ENCODE measurements at places on chromosomes 7 and 10.

DNA sequence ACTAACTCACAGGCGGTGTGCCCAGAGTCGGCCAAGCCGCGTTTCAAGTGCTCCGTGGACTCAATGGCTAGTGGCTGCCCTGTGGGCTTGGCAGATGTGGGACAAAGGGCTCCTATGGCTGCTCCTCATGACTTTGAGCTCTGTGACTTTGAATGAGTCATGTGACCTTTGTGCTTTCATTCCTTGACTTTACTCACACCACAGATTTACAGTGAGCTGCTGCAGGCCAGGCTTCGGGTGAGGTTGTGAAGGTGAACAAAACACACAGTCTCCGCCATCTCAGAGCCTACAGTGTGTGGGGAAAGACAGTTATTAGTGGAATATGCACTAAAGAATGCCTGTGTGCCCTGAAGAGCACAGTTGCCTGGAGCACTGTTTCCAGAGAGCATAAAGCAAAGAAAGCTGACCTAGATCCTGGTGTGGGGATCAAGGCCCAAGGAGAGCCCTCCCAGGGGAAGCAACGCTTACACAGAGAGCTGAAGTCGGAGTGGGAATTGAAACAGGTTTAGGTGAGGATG, 29.7 kb upstream of the PLEKHA1 start:
- no peak for DNase-seq

DNA sequence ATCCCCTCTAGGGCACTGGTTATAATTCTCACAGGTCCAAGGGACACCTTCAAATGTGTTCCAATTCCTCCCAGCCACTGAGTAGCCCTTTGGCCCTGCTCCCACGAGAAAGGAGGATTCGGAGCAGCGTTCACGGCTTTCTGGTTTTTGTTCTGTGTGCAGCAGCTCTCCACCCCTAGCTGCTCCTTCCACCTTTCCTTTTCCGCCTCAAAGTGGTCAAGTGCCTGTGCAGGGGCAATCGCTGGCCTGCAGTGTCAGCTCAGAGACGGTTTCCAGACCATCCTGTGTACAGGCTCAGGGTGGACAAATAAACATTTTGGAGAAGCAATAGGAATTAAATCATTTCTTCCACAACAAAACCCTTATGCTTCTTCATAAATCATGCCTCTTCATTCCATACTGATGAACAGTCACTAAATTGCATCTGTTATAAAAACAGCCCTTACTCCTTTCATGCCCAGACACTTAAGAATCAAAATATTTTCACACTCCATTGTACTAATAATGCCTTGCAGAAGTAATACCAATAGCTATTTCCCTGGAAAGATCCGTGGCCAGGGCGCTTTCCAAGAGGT, 1.1 kb downstream of the KIAA1549 start:
- no peak for DNase-seq

DNA sequence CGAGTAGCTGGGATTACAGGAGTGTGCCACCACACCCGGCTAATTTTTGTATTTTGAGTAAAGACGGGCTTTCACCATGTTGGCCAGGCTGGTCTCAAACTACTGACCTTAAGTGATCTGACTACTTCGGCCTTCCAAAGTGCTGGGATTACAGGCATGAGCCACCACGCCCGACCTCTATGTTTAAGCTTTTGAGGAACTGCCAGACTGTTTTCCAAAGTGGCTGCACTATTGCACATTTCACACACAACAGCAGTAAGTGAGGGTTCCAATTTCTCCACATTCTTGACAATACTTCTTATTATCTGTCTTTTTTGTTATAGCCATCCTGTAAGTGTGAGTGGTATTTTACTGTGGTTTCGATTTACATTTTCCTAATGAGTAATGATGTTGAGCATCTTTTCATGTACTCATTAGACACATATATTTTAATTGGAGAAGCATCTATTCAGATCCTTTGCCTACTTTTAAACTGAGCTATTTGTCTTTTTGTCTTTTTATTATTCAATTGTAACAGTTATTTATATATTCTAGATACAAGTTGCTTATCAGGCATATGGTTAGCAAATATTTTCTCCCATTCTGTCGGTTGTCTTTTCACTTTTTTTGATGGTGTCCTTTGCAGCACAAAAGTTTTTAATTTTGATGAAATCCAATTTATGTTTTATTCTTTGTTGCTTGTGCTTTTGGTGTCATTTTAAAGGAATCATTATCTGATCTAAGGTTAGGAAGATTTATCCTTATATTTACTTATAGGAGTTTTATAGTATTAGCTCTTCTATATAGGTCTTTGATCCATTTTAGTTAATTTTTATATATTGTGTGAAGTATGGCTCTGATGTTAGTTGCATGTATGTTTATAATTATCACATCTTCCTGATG, 12.8 kb upstream of the IRF5 start:
- no peak for DNase-seq

DNA sequence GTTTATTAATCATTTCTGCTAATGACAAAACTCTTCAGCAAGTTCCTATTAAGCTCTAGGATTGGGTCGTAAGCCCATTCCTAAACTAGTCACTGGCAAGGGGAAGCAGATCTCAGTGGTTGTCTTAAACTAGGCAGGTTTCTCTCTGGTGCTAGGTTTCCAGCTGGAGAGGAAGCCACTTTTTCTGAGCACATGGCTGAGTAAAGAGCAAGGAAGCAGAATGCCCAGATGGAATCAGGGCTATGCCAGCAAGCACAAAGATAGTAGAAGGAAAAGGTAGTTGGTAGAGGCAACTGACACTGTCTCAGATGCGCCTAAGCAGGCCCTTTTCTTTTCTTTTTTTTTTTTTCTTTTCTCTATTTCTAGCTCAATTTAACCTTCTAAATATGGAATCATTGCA, 224.9 kb downstream of the EXOC4 start:
- no peak for DNase-seq

- DNase-seq: no peak
Observed at GRCh38 chr10:29055101-29055500, 233.8 kb upstream of the LYZL1 start.

GRCh38 chr10:6796231-6796630, 216.2 kb upstream of the PRKCQ start:
- DNase-seq: no peak

DNA sequence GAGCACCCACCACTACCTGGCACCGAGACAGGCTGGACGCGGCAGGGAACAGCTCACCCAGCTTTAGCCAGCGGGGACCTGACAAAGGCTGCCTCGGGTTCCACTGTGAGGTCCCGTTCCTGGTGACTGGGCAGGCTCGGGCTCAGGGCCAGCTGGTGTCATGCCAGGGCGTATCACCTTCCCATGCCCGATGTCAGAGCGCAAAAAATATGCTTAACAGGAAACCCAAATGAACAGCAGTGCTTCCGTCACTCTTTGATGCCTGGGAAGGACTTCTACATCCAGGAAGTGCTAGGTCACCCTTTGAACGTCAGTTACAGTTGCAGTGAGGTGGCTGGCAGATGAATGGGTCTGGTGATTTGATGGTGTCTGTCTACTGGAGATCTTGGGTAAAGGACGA, 106.0 kb downstream of the ADARB2 start:
- DNase-seq: no peak

DNA sequence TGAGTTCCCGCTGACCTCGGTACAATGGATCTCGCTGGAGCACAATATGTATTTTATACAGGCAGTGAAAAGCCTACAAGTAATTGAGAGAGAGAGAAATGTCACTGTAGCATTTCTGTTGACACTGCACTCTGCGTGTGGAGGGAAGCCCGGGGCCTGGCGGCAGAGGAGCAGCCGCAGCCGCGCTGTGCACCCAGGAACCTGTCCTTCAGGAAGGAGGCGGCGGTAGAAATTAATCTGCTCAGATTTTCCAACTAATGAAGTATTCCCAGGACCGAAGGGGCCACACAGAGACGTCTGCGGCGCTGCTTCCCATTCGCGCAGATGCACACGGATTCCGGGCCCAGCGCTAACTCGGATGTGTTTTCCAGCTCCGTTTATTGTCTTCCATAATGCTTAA, 170.1 kb downstream of the EBF3 start:
- no peak for DNase-seq

- DNase-seq: no peak
Observed at GRCh38 chr10:88439932-88440331, 143.2 kb downstream of the RNLS start.

GRCh38 chr7:80676404-80676803, 38.0 kb downstream of the CD36 start:
- DNase-seq: no peak

DNA sequence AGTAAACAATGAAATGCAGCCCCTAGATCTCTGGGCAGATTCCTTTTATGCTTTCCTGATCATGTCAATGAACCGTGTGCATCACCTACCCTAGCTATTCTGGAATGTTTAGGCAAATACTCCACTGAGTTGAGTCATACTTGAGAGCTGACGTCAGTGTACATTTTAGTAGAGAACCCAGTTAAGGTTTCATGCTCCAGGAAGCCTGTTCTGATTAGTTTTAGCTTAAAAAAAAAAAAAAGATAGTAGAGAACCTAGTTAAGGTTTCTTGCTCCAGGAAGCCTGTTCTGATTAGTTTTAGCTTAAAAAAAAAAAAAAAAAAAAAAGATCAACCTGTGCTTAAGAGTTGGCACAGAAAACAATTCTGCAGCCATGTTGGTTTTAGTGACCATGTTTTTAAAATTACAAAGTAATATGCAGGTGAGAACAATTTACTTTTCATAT, 3.7 kb upstream of the MCU start:
- DNase-seq: peak; percentile 37

GRCh38 chr7:127039541-127039940, 213.2 kb downstream of the GRM8 start:
- DNase-seq: no peak

DNA sequence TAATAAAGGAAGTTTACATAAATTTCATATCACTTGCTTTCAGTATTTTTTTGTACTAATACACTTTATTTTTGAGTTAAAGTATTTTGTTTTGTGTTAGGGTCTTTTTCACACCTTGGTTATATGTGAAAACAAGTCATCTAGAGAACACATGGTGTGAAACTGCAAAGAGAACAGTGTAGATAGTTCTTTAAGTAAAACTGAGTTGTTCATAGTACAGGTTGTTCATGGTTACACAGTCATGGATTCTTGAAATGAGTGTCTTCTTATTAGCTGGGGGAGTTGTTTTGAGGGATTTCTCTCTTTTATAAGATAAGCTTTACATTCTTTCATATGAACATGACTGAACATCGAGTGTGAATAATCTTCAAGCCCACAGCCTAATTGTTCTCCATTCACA, 244.2 kb downstream of the THSD7A start:
- no peak for DNase-seq

DNA sequence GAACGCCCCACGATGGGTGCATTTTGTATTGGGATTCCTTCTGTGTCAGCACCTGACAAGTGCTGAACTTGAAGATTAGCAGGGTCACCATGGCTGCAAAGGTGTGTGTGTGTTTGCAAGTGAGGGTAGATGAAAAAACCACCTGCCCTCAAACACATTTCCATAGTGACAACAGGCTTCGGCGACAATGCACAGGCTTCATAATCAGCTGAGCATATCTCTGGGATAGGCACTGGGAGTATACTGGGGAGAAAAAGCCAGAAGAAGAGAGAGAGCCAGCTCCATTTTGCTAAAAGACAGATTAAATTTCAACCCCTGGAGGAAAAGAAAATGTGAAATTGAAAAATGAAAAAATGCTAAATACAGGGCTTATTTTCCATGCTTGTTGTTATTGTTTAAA, 656.1 kb downstream of the INHBA start:
- DNase-seq: no peak
